ENCODE measurements at places on chromosomes 4 and X.
A peak's percentile ranks its signal among the peaks of the same experiment; 100 is the strongest.

DNA sequence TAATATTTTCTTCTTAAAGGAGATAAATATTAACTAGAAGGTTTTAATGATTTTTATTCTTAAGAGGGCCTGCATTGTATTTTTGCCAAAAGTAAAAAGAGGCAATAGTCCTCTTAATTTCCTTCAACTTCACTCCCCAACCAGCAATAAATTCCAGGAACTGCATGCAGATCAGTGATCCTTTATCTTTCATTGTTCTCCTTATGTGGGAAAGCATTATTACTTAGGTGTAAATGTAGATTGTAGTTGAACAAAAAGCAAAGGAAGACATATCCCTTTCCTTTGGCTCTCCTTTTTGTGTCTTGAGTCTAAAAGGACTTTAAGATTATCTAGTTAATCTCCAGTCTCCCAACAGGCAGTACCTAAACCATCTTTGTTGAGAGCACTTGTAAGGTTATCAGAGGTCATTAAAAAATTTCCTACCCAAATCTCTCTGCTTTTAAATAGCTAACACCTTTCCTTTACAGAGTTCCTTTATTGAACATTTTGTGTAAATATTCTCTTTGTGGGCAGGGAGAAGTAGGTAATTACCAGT lies 55.3 kb downstream of the RAPGEF2 start:
- DNase-seq, result no peak

- no peak for DNase-seq
Observed at GRCh38 chr4:15964159-15964558, 1.2 kb upstream of the FGFBP2 start.

DNA sequence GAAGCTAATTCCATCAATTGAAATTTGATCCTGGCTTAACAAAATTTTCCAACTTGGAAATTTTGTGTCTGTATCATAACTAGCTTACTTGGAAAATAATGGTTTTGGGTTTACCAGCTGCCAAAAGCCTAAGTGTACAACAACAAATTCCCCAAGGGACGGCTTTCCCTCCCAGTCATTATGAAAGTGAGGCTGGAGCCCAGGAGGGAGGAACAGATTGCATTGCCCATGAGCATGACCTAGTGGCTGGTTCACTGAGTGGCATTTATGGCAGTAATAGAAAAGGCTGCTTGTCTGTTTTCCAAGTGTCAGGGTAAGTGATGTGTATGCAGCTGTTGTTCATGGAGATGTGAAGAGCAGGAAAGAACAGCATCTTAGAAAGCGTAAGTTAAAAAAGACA lies 70.8 kb upstream of the HHIP start:
- no peak for DNase-seq

- peak; percentile 81 for DNase-seq
Observed at GRCh38 chrX:123859409-123859845, 426 bp upstream of the XIAP start.

DNA sequence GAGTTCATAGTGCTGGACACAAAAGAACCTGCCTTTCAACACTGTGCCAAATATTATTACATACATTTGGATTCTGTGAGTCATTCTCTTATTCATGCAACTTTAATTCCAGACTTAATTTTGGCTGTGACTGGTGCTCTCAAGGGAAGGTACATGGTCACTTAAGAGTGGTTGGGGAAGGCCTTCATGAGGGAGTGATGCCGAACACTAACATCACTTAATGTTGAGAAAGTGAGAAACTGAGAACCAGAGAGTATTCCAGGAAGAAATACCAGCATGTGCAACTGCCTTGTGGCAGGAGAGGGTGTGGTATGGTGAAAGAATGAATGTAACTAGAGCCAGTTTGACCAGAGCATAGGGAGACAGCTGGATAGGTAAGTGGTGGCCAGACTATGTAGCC lies 41.5 kb upstream of the FHDC1 start:
- no peak for DNase-seq

- no peak for DNase-seq
Observed at GRCh38 chrX:72100824-72101351, 30.8 kb downstream of the RTL5 start.

DNA sequence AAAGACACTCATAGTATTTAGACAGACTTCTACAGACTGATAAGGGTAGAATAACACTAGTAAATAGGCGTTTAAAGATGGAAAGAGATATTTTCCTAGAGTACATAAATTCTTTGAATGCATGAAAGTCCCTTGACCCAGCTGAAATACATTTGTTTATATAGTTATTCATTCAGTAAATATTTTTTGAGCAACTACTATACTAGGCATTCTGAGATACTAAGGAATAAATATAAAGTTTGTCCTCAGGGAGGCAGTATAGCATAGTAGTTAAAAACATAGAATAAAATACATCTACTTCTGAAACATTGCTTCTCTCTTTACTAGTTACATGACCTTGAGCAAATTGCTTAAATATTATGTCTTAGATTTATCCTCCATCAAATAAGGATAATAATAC lies 27.4 kb downstream of the HMGN5 start:
- peak; percentile 1 for DNase-seq

- no peak for DNase-seq
Observed at GRCh38 chr4:153137159-153137558, 67.1 kb upstream of the TRIM2 start.

DNA sequence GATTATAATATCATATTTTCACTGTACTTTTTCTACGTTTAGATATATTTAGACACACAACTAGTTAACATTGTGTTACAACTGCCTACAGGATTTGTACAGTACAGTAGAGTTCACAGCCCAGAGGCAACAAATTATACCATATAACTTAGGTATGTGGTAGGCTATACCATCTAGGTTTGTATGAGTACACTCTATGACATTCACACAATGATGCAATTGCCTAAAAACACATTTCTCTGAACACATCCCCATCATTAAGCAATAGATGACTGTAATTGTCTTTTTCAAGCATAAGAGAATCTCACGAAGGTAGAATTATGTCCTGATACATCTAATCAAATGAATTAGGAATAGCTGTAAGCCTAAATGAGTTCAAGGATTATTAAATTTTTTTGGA lies 12.3 kb upstream of the TIGD2 start:
- DNase-seq, result no peak

GRCh38 chr4:31908261-31908660 lies 1188.1 kb downstream of the PCDH7 start:
- DNase-seq, result no peak

DNA sequence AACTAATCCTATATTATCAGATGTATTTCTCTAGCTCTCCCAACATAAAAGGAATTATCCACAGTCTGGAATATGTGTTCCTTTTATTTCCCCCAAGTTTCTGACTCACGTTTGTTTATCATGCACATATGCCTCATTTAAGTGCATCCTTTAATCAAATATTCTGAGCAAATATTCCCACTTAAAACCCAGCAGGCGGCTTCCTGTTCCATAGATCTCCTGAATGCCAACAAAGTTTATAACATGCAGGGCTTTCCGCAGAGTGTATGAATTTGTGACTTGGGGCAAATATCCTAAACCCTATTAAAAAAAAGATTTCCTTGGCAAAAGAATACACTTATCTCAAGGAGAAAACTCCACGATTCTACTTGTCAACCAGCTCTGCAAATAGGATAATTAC lies 16.9 kb downstream of the GLRA2 start:
- DNase-seq, result no peak

DNA sequence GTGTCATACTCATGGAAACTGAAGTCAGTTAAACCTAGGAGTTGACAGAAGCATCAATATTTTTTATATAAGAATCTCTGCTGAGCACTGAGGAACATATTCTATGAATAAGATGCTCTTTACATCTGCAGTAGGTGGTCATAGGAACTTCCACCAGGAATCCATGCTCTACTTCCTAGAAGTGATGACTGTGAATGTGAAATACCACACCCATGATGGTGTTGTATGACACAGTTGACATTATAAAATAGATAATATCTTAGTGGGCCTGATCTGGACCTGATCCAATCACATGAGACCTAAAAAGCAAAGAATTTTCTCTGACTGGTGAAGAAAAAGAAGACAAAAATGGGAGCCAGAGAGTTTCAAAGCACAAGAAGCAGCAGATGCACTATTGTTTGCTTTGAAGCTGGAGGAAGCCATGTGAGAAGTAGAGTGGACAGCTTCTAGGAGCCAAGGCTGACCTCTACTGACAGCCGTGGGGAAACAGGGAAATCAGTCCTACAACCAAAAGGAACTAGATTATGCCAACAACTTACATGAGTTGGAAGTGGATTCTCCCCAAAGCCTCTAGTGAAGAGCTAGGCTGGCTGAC lies 68.6 kb upstream of the HS3ST1 start:
- no peak for DNase-seq

DNA sequence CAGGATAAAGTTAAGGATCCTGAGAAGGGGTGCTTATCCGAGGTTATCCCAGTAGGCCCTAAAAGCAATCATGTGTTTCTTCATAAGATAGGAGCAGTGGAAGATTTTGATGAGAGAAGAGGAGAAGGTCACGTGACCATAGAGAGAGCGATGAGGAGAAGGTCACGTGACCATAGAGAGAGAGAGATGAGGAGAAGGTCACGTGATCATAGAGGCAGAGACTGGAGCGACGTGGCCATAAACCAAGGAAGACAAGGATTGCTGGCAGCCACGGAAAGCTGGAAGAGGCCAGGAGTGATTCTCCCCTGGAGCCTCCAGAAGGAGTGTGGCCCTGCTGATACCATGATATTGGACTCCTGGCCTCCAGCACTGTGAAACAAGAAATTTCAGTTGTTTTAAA lies 38.4 kb upstream of the ZNF518B start:
- no peak for DNase-seq

GRCh38 chr4:147863808-147864472 lies 132.1 kb downstream of the ARHGAP10 start:
- DNase-seq, result no peak

GRCh38 chr4:184805462-184806228 lies 20.1 kb downstream of the ACSL1 start:
- DNase-seq, result no peak

DNA sequence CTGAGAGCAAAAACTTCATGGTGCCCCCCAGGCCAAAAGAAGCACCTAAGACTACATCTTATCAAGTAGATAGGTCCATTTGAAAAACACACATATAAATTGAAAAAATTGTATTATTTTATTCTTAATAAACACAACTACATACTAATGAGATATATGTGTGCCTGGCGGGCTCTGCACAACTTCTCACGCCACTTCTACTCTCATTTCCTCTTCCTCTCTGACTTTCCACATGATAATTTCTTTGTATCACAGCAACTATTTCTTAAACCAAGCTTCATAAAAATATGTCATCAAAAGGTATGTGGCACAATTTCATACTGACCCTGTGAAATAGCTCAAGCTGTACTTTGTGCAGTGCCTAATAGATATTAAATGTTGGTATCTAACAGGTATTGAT lies 10.7 kb upstream of the NPY2R start:
- no peak for DNase-seq

- no peak for DNase-seq
Observed at GRCh38 chrX:21427086-21427485, 52.9 kb downstream of the CNKSR2 start.

GRCh38 chr4:2795893-2796848 lies 3.3 kb downstream of the SH3BP2 start:
- DNase-seq, result no peak

DNA sequence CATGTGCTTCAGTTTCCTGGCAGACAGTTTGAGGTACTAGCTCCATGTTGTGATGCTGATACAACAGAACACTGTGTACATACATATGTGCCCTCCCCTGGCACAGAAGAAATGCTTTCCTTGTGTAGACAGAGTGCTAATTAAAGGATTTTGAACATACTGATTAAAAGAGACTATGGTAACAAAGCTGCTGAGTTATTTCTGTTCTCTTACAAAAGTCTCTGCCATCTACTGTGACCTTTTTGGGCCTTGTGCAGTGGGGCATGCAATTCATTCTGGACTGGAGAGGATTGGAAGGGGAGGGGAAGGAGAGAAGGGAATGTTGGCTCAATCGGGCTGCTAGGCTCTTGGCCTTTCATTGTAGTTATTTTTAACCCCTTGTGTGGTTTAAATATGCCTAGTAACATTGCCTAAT lies 6.0 kb downstream of the PDLIM5 start:
- no peak for DNase-seq

GRCh38 chr4:102734591-102735385 lies 26.0 kb downstream of the MANBA start:
- no peak for DNase-seq

GRCh38 chr4:53019485-53020382 lies 157.6 kb downstream of the RASL11B start:
- DNase-seq, result no peak

- DNase-seq, result no peak
Observed at GRCh38 chr4:108590776-108591175, 29.6 kb upstream of the RPL34 start.

- no peak for DNase-seq
Observed at GRCh38 chr4:166293556-166293955, 420.5 kb downstream of the TLL1 start.

DNA sequence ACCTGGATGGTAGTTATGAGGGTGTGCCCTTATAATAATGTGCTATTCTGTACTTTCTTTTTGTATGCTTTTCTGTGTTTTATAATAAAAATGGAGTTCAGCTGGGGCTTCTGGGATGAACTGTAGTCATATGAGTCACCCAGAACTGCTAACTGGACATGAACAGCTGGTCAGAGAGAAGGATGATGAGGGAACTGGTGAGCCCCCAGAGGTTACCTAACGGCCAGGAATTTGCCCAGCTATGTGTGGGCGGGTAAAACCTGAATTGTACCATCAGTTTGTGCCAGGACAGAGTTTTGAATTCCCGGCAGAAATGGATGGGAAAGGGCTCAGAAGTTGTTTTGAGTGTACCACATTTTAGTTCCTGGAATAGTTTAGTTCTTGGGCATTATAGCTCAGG lies 138.0 kb upstream of the USP9X start:
- DNase-seq, result no peak

- no peak for DNase-seq
Observed at GRCh38 chrX:39337451-39337850, 536.2 kb downstream of the MID1IP1 start.

DNA sequence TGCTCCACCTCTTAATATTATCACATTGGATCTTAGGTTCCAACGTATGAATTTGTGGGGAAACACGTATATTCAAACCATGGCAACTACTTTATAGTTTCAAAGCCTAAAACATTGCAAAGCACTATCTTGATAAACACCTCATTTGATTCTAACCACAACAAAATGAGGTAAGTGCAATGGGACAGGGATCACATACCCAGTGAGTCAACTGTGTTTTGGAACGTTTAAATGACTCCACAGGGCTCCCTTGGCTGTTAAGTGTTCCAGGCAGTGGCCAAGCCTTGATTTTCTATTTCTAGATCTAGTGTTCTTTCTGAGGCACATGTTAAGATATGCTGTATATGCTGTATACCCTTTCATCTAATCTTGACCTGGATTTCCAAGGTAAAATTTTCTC lies 54.5 kb upstream of the C1QTNF7 start:
- DNase-seq, result no peak

GRCh38 chrX:110276778-110277177 lies 41.1 kb downstream of the AMMECR1 start:
- DNase-seq, result no peak

GRCh38 chr4:89482251-89482650 lies 174.7 kb upstream of the GPRIN3 start:
- DNase-seq, result no peak
